IPS-NIHi11 (cell line): ENCODE measurements at places on chromosomes 1 and 21.

DNA sequence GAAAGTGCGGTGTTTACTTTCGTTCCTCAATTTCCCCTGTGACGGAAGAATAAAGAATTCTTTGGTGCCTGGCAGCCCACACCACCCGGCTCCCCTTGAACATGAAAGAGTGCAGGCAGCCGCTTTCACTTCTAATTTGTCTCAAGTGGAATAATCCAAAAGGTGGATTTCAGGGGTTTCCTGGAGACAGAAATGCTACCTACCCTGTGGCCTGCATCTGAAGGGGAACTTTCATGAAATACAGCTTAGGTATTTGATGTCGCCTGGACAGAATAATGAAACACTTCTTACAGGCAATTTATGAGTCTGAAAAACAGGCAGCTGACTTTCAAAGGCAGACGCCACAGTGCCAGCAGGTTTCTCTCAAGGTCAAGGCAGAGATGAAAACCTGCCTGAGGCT, 169.5 kb upstream of the USP24 start:
- DNase-seq: no peak

GRCh38 chr1:172960454-172961208, 90.1 kb downstream of the TNFSF18 start:
- no peak for DNase-seq

GRCh38 chr21:36744190-36744559, 45.3 kb downstream of the SIM2 start:
- DNase-seq: no peak

DNA sequence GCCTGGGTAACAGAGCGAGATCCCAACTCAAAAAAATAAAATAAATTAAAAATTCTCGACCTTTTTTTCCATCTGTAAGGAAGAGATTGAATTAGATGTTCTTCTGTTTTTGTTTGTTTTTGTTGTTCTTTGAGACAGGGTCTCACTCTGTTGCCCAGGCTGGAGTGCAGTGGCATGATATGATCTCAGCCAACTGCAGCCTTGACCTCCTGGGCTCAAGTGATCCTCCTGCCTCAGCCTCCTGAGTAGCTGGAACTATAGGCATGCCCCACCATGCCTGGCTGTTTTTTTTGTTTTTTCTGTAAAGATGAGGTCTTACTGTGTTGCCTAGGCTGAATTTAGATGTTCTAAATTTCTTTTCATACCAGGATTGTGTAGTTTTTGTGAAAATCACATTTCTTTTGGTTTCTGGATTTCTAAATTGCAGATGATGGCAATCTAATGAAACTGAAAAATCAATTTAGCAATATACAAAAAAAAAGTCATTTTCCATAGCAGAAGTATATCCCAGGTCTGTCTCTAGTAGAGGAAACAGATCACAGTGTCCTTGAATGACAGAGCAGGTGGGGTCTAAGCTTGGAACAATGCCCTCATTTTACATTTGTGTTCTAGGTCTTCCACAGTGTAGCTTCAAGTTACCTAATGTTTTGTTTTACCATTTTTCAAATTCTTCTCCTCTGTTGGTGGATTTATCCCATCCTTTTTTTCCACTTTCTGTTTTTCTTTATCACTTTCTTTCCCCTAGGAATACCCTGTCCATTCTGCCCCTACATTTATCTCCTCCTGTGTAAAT, 20.3 kb downstream of the ZYG11A start:
- DNase-seq: no peak

DNA sequence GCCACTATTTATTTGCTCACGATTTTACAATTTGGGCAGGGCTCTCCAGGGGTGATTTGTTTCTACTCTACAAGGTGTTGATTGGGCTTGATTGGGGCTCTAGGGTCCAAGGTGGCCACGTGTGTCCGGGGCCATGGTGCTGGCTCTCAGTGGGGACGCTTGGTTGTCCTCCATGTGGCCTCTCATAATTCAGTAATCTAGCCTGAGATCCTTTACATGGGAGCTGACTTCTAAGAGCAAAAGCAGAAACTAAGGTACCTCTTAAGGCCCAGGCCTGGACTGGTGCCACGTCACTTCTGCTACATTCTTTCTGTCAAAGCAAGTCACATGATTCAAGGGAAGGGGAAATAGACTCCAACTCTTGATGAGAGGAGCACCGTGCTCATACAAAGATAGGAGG, 8.1 kb upstream of the PSRC1 start:
- no peak for DNase-seq

DNA sequence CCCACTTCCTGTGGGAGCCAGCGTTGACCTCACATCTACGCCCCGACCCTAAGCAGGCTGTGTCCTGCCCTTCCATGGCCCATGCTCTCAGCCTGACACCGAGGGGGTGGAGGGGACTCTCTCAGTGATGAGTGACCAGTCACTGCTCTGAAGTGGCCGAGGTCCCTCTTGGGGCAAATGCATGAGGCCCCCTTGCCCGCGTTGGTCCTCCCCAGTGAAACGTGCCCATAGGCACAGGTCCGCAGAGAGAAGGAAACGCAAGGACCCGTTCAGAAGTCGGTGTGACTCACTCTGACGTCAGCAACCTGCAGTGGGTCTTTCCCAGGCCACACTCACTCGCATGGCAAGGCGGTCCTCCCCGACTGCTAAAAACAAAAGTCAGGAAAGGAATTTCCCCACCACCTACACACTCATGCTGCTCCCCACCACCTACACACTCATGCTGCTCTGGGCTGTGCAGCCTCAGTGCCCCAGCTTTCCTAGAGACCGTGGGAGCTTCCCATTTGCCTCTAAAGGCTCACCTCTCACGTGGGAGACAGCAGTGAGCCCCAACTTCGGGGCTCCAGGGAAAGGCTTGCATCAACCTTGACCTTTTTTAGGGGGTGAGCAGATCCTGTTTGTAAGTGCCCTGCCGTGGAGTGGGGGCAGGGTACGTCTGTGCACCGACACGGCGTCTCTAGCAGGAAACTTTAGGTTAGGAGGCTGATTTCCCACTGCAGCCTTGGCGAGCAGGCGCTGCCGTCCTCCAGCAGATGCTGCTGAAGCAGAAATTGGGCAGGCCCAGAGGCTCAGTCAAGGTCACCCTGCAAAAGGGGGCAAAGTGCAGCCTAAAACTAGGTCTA, 11.4 kb downstream of the UBASH3A start:
- DNase-seq: peak; percentile 50

- DNase-seq: peak; percentile 21
Observed at GRCh38 chr1:82565146-82565545, 764.4 kb downstream of the ADGRL2 start.
